ENCODE measurements at places on chromosomes 2 and 18.

DNA sequence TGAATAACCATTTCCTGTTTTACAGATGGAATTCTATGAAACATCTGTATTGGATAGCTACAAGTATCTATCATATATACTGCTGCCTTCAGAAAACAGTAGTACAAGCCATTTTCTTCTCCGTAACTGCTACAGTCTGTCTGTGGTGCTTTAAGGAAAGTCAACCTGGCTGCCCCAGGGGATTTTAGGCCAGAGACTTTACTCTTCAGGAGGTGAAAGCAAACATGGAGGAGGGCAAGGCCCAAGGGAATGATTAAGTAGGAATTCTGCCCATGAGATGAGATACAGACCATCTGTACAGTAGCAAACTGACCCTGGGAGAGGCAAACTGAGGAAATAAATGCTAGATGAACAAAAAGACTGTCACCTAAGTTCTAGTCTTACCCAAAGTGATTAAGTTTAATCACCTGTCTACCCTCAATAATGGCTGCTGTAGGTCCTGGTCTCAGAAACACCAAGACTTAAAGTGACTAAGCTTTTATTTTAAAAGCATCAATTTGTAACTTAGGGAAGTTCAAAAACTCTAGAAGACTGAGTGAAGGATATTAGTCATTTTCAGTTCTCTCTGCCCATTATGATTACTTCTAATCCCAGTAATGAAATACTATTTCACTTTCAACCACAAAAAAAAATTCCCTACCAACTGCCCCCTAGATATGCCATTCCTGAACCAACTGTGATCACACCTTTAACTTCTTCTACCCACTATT, 14.8 kb downstream of the MBD2 start:
- DNase-seq, result no peak

- no peak for DNase-seq
These were observed 5.8 kb downstream of the DLX2 start for GRCh38 chr2:172096626-172097547.

- no peak for DNase-seq
These were observed 27.7 kb upstream of the FRZB start for GRCh38 chr2:182894174-182894573.

GRCh38 chr2:75949385-75950030, 238.8 kb upstream of the GCFC2 start:
- DNase-seq, result no peak

GRCh38 chr2:219025637-219026585, 15.4 kb downstream of the CFAP65 start:
- no peak for DNase-seq

DNA sequence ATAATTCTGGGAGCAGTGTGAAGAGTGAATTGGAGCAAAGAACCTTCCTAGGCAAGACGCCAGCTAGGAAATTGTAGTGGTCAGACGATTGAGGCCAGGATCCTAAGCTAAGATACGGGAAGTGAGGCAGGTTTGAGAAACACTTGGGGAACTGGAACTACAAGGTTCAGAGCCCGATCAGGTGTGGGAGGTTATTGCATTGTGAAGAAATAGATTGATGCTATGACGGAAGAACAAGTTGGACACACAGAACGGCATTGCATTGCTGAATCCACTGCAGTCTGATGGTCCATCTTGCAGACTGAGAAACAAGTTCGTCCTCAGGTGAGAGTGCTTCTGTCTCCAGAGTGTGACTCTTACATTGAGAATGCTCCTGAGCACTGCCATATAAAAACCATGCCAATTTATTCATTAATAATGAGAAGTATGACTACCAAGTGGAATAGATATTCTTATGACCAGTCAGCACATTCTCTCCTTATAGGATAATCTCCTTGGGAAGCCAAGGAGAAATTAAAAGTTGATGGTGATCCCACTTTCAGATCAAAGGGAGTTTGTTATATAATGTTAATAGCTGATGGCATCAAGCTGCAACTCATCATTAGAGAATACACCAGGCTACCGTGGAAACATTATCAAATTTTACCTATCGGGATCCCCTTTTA, 30.9 kb downstream of the ANTXR1 start:
- DNase-seq, result no peak

- no peak for DNase-seq
These were observed 320.6 kb downstream of the LPIN1 start for GRCh38 chr2:12066986-12067385.

DNA sequence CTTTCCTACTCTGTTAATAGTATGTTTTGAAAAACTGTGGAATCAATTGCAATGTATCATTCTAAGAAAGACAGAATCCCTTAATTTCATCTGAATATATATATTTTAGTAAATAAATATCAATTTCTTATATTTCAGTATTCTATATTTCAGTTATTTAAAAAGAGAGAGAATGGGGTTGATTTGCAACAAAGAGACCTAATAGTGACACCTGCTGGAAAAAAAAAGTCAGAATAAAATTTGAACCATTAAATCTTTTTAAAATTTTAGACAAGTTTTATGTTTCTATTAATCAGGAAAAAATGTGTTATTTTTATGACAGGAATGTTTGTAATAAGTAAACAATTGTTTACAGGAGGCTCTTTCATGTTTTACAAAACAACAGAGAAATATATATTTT, 20.7 kb upstream of the CCNT2 start:
- no peak for DNase-seq
